Stimulated activated CD4-positive, alpha-beta T cell treated with anti-CD3 and anti-CD28 coated beads, Interleukin-12 subunit alpha, Interleukin-12 subunit beta, amount 100 ng/mL, for 24 hours (primary cell): ENCODE measurements at places on chromosomes 2 and 18.

DNA sequence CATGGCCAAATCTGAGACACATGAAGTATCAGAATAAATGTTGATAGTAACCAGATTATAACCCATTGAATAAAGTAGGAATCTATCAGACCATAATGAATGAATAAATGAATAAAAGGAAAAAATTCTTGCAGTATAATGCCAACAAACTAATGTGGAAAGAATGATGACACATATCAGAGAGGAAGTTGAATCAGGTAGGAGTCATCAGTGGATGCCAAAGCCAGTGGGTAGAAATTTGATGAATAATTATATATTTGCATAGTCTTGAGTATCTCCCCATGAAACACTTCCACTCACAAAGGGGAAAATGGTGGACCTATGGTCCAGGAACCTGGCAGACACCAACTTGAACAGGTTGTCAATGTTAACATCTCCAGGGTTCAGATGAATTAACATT is 68.6 kb downstream of the GALNT3 start:
- no peak for DNase-seq

- no peak for DNase-seq
These were observed 272.0 kb upstream of the RAB12 start for GRCh38 chr18:8337211-8337610.

GRCh38 chr2:36469106-36469477 is 113.5 kb downstream of the CRIM1 start:
- DNase-seq = no peak

DNA sequence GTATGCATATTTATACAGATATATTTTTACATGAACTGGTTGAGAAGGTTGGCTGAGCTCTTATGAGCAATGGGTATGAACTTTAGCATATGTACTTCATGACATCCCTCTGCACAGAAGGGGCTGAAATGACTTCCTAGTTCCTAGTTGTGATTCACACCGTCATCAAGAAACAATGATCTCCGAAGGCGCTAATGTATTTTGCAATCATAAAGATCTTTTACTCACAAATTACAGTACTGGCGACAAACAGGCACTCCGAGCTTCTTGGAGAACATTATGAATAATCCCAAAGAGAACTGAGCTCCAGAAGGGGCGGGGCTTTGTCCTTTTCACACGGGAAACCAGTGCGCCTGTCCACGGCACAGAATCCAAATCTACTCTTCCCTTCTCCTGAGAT is 18.1 kb downstream of the BCL2 start:
- no peak for DNase-seq
